Globus pallidus (tissue), 1 donor: ENCODE measurements at places on chromosomes 6 and 20.

- no peak for DNase-seq
These were observed 196.5 kb upstream of the OPRM1 start for GRCh38 chr6:153842491-153842890.

DNA sequence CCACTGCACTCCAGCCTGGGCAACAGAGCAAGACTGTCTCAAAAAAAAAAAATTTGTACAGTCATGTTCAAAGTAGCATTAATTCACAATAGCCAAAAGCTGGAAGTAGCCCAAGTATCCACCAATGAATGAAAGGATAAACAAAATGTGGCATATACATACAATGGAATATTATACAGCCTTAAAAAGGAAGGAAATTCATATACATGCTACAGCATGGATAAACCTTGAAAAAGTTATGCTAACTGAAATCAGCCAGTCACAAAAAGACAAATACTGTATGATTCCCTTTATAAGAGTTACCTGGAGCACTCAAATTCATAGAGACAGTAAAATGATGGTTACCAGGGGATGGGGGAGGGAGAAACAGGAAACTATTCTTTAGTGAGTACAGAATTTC, 15.7 kb downstream of the EEF1A1 start:
- no peak for DNase-seq

- no peak for DNase-seq
These were observed 42.7 kb upstream of the GCNT2 start for GRCh38 chr6:10478187-10479040.

DNA sequence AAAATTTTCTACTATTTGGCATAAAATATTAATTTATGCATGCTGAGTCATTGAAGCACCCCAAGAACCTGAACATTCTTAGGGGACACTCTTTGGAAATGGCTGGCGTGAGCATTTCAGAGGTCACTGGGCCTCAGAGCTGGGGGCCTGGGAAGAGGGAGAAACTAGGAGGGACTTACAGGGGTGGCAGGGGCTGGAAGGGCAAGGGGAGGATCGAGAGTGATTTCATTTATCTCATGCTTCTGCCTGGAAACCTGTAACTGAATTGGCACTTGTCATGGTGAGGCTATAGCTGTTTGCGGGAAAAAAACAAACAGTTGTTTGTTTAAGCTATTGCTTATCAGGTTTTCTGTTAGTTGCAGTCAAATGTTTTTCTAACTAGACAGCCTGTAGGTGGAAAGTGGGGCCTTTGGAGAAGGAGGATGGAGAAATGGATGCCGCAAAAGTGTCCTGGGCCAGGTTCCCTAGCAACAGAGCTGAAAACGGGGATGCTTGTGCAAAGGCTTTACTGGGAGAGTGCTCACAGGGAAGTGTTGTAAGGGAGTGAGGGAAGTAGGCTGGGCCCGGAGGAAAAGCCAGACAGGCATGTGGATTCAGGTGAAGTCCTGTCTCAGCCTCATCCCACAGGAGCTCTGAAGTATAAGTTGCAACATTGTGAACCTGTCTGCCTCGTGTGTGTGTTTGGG, 36.4 kb upstream of the KAT14 start:
- no peak for DNase-seq

- DNase-seq, result no peak
These were observed 46.0 kb downstream of the DACT2 start for GRCh38 chr6:168273441-168274036.

- no peak for DNase-seq
These were observed 146.1 kb downstream of the TTLL2 start for GRCh38 chr6:167470836-167471547.

GRCh38 chr20:49489688-49490087, 7.2 kb upstream of the KCNB1 start:
- no peak for DNase-seq

- DNase-seq, result no peak
These were observed 87.7 kb downstream of the TRMT6 start for GRCh38 chr20:5862703-5863039.

GRCh38 chr6:141677598-141678211, 455.0 kb upstream of the GJE1 start:
- no peak for DNase-seq

DNA sequence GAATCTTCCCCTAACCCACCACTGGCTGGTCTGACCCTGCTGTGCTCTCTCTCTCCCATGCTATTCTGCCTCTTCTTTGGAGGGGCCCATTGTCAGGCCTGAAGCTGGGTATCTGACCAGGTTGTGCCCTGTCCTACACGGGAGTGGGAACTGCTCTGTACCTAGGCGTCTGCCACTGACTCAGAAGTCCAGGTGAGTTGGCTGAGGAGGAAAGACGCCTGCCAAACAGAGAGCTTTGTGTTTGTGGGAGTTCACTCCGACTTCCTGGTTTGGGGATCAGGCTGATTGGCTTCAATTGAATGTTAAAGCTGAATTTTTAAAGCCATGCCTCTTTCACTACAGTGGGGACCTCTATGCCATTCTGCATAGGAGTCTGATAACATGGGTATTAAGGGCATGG, 136.0 kb downstream of the CCDC170 start:
- DNase-seq, result no peak

DNA sequence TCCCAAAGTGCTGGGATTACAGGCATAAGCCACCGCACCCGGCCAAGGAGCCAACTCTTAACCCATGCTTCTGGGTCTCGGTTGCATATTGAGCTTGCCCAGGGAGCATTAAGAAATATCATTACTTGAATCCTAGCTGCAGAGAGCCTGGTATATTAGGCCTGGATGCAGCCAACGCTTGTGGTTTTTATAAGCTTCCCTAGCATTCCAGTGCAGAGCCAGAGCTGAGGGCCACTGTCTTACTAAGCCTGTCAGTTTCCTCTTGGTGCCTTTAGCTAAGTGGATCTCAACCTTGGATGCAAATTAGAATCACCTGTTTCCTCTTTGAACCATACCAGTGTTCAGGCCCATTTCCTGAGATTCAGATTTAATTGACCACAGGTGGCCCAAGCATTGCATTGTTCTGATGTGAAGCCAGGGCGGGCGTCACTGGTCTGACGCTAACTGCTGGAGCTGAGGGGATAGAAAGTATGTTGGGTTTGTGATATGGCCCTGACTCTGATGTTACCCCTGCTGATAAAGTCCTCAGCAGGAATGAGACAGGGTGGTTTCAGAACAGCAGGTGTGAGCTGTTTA, 76.3 kb downstream of the BTBD3 start:
- no peak for DNase-seq

DNA sequence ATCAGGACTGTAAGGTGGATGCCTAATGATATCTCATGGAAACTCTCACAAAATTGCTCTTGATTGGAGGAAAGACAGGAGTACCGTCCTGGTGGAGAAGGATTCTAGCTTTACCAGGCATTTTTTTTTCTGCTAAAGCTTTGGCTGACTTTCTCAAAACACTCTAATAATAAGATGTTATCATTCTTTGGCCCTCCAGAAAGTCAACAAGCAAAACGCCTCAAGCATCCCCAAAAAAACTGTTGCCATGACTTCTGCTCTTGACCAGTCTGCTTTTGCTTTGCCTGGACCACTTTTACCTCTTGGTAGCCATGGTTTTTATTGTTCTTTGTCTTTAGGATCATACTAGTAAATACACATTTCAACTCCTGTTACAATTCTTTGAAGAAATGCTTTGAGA, 55.5 kb upstream of the RUNX2 start:
- DNase-seq, result no peak

DNA sequence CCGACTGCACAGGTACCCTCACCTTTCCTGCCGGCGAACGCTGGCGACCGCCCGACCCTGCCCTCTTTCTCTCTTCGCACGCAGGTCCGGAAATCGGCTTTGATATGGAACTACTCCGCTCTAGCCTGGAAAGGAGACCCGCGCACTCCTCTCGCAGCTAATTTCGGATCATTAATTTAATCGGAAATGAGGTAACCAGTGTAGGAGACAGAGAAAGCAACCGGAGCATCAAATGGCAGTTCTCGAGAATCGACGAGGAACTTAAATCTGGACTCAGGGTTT, 949 bp upstream of the ATXN1 start:
- no peak for DNase-seq

DNA sequence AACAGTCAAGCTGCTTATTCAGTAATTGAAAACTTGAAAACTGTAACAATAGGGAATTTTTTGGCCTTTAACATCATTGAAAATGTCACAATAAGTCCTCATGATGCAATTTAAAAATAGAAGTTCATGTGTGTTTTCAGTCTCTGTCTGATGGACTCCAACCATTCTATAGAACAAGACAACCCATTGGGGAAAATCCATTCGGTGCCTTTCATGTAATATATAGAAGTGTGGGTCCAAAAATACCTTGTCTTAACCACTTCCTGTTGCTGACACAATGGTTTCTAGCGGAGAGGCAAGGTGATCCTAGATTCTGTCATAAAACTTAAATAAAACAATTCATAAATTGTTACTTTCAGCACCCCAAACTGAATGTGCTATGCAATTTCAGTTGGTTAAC, 1131.3 kb upstream of the MAP3K7 start:
- no peak for DNase-seq

- no peak for DNase-seq
These were observed 80.6 kb downstream of the MRPL14 start for GRCh38 chr6:44046516-44047178.

DNA sequence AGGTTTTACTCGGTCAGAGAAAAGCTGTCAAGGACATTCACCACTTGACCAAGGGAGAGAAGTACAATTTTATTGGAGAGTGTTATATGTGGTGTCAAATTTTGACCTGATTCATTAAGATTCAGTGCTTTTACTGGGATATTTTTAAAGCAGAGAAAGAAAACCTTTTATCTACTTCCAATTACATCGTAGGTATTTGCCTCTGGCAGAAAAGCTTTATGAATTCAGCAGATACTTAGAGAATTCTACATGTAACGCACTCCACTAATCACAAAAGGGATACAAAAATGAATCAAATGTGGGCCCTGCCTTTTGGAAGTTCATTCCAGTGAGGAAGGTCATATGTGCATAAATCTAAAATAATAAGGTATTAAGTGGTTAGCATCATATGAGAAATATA, 133.7 kb downstream of the STXBP5 start:
- DNase-seq, result no peak

DNA sequence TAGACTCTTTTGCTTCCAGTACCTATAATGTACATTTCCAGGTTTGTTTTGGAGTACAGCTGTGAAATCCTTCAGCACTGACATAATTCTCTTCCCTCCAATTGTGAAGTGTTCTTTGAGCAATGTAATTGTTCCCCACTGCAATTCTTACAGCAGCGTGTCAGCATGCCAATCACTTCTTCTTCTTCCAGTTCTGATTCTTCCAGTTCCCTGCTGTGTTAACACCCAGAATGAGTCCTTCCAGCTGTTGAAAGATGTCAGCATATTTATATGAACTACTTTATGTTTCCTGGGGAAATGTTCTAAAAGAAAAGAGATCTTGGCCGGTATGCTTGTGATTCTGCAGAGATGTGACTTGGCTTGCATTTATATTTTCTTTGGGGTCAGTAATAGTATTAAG, 213.9 kb downstream of the UNC5CL start:
- DNase-seq, result no peak

GRCh38 chr6:148364056-148364824, 21.6 kb downstream of the SASH1 start:
- no peak for DNase-seq

GRCh38 chr6:16442031-16442430, 203.6 kb downstream of the GMPR start:
- no peak for DNase-seq

DNA sequence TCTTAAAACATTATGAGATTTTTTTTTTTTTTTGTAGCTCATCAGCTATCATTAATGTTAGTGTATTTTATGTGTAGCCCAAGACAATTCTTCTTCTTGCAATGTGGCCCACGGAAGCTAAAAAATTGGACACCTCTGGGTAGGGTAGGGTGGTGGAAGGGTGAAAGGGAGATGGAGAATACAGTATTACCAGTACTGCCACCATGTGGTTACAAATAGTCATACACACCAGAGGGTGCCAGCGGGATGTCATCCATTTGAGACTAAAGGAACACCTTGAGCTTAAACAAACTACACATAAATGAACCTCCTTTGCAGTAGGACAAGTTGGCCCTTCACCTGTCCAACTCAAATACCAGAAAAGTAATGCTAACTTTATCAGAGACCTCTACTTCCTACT, 601.9 kb downstream of the HTR1B start:
- no peak for DNase-seq
